ENCODE measurements at places on chromosomes 11 and 22.

DNA sequence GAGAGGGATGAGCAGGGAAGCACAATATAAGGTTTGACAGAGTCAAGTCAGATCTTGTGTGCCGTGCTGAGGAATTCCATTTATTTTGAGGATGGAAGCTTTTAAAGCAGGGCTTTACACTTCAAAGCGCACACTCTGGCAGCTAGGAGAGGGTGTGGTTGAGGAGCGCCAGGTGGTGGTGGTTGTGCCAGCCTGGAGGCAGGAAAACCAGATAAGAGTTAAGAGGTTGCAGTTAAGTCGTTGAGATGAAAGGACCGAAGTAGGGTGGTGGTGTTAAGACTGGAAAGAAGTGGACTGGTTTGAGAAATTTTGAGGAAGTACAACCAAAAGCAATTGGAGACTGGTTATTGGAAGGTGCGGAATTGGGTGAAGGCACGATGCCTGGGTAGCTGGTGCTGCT is 231.6 kb upstream of the TBCEL start:
- no peak for DNase-seq

- DNase-seq, result no peak
Measured at GRCh38 chr11:96095884-96096303, 172.0 kb upstream of the MTMR2 start.

DNA sequence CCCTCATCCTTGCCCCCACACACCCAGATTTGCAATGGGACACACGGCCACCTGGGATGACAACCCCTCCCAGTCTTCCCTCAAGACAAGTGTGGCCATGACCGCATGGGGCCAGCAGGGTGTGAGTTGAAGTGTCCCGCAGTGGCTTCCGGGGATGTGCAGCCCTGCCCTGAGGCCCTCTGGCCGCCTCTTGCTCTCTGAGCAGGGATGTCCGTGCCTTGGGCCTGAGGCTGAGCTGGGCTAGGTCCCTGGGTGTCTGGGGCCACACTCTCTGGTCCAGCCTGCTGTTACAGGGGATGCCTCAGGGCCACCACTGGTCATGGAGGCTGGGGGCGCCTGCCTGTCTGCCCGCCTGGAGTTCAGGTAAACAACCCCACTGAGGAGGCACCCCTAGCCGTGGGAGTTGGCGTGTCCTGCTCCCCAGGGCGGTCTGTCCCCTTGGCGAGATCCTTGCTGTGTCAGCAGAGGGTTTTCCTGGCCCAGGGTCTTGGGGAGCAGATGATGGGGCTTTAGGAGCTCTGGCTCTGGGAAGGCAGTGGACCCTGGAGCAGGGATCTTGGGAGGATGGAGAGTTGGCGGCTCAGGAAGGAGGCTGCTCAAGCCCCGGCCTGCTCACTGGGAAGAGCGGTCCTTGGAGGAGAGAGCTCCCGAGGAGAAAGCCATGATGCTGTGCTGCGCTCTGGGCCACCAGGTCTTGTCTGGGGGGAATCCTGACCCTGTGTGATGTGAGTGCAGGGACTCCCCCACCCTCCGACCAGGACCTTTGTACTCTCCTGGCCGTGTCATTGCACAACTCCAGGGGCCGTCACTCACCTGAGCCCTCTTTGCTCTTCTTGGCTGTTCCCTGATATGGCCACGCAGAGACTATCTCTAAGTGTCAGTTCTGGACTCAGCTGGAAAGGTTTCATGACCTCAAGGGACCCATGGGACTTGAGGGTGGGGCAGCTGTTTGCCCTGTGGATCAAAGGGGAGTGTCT is 67.9 kb downstream of the KCNQ1 start:
- no peak for DNase-seq

DNA sequence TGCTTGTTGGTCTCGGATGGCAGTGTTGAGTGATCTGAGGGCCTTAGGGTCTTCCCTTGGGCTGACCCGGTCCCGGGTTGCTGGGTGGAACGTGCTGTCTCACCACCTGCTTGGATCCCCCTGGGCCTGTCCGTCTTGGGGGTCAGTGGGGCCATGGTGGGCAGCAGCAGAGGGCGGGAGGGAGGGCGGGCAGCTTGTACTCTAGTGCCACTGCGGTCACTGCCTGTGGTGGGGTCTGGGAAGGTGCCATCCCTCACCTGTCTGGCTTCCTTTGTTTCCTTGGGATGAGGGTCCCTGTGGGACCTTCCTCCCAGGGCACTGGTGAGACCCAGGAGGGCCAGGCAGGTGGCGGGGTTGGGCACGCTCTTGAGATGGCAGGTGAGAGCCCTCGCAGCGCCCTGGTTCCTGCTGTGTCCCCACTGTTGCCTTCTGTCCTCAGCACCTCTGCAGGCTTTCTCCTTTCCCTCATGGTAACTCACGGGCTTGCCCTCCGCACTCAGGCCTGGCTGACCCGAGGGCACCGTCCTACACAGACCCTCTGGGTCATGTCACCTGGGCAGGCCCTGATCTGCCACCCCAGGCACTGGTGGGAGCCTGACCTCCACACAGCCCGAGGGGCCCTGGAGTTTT is 34.2 kb downstream of the TBC1D22A start:
- no peak for DNase-seq

GRCh38 chr11:23932485-23932898 is 564.4 kb upstream of the LUZP2 start:
- no peak for DNase-seq

DNA sequence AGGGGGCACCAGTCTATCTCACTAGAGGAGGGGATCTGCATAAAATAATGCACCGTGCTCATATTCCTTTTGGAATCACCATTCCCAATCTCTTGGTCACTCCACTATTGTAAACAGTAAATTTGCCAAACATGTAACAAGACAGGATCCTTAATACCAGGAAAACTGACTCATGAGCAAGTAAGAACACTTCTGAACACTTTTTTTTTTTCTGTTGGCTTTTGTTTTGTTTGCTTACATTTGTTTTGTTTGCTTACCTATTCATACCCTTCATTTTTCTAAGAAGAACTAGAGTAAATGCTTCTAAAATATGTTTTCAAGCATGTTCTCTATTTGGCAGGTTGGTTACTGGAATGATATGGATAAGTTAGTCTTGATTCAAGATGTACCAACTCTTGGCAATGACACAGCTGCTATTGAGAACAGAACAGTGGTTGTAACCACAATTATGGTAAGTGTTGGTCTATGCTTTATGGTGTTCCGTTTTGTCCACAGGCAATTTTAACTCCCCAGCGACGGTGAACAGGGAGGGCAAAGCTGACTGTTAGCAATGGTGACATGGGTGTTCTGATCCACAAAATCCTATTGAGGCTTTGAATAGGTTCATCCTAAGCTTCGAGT is 111.8 kb downstream of the MSANTD4 start:
- DNase-seq, result no peak

GRCh38 chr11:7495882-7496551 is 10.7 kb downstream of the OLFML1 start:
- DNase-seq, result no peak

DNA sequence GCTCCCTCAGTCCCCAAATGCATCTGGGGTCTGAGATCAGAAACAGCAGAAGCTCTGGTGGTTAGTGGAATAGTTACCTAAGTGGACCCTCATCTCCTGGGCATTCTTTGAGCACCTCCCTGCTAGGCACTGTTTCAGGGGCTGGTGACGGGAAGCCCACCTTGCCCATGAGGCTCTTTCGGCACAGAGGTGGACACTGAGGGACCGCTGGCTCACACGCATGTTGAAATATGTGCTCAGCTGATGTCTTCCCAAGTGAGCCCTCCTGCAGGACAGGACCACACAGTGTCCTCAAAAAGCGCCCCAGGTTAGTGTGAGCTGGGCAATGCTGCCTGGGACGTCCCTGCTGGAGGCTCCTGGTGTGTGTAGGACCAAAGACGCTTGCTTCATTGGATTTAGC is 1379.9 kb downstream of the TBC1D22A start:
- no peak for DNase-seq

DNA sequence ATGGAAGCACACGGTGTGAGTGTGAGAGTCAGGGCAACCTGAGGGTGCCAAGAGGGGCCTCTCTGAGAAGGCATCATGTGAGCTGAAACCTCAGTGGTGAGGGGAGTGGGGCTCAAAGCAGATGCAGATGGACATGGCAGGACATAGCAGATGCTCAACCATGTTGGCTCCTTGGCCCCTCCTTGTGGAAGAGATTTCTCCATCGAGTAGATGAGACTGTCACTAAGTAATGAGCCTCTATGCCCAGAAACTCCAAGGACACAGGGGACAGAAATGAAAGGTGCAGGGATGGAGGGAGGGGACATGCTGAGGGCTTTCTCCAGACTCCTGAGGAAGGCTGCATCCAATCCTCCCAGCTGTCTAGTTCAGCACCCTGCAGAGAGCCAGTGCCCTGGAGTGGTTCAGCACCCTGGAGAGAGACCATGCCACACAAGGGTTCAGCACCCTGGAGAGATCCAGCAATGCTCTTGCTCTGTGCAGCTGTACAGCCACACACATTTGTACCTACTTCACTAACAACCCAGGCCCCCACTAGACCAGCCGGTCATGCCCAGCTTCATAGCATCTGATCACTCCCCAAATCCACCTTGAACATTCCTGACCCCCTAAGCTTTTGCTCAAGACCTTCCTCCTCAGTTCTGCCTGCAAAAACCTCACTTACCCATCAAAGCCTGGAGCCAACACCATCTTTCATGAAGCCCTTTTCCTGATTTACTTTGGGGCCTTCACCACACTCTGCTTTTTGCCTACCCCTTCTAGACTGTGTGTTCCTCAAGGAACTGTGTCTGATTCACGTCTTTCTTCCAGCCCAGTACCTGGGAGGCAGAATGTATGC is 252.0 kb downstream of the CTTN start:
- peak; percentile 60 for DNase-seq

GRCh38 chr11:92750794-92751193 is 218.7 kb upstream of the MTNR1B start:
- no peak for DNase-seq

GRCh38 chr22:46245511-46245910 is 4.6 kb downstream of the CDPF1 start:
- DNase-seq, result peak; percentile 40

- DNase-seq, result no peak
Measured at GRCh38 chr11:8699903-8700302, 17.3 kb downstream of the RPL27A start.

All from ovary (tissue), 10 donors.